ENCODE measurements at places on chromosomes 11 and 22.

- peak; percentile 70 for DNase-seq
Observed at GRCh38 chr11:122882857-122883645, 492 bp downstream of the JHY start.

DNA sequence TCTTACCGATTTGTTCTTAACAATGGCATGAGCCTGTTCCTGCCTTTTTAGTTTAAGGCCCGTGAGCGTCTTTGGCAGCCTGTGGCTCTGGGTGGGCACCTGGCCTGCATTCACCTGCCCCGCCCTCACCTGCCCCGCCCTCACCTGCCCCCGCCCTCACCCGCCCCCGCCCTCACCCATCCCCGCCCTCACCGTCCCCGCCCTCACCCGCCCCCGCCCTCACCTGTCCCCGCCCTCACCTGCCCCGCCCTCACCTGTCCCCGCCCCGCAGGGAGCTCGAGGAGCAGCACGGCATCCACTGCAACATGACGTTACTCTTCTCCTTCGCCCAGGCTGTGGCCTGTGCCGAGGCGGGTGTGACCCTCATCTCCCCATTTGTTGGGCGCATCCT is 14.2 kb downstream of the GATD1 start:
- DNase-seq: no peak

DNA sequence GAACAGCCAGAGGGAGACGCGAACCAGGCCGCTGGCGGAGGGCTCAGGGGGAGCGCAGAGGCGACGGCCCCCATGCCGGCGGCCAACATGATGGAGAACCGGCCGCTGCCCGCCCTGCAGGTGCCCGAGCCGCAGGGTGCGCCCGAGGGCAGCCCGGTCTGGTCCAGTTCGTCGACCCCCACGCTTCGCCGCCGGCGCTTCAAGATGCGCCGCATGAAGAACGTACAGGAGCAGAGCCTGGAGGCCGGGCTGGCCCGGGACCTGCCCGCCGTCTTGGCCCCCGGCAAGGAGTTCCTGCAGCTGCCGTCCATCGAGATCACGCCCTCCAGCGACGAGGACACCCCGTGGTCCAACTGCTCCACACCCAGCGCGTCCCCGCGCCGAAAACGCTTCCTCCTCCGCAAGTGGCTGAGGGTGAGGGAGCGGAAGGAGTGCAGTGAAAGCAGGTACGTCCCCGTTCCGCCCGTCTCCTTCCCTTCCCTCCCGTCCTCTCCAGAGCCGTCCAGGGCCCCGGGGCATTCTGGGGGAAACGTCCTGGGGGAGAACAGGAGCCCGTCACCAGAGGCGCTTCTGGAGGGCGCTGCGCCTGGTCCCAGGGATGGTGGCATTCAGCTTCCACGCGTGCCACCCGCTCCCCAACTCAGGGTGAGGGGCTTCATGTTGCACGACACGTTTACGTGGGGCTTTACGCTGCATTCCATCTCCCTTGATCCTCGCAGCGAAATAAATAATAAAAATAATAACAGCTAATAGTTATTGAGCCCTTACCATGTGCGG is 840 bp downstream of the GRAMD1B start:
- peak; percentile 74 for DNase-seq

DNA sequence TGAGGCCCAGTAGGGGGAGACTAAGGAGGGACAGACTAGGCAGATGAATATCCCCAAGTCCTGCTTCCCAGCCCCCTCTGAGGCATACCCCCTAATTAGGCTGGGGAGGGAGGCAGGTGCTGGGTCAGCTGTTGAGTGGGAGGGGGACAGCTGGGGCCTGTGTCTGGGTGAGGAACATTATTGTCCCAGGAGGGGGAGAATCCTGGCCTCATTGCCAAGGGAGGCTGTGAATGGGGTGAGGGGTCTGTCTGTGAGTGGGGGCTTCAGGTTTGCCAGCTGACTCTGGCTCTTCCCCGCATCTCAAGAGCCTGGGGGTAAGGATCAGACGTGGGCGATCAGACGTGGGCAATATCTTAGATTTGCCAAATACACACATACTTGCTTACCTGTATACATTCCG is 2.1 kb downstream of the INPPL1 start:
- no peak for DNase-seq

DNA sequence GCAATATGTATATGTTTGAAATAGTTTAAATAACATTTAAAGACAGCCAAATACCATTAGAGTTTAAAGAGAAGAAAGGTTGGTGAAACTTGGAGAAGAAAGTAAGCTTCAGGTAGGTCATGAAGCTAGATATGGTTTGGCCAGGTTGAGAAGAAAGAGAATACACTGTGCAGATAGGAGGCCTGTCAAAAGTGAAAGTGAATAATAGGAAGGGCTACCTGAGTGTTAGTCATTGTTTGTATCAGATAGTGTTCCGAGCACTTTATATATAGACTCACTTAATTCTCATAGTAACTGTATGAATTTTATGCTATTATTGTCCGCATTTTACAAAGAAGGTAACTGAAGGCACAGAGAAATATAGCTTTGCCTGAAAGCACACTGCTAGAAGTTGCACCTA is 56.9 kb downstream of the USP47 start:
- DNase-seq: no peak
